ENCODE measurements at places on chromosomes 7 and 10. TPM values are rescaled to one million over a fixed set of nuclear protein-coding genes. Genes with fewer than 3 reads are reported as not detected.
A peak's percentile ranks its signal among the peaks of the same experiment; 100 is the strongest.

GIMAP8 gene
- 6.9 TPM for total RNA-seq

DNA sequence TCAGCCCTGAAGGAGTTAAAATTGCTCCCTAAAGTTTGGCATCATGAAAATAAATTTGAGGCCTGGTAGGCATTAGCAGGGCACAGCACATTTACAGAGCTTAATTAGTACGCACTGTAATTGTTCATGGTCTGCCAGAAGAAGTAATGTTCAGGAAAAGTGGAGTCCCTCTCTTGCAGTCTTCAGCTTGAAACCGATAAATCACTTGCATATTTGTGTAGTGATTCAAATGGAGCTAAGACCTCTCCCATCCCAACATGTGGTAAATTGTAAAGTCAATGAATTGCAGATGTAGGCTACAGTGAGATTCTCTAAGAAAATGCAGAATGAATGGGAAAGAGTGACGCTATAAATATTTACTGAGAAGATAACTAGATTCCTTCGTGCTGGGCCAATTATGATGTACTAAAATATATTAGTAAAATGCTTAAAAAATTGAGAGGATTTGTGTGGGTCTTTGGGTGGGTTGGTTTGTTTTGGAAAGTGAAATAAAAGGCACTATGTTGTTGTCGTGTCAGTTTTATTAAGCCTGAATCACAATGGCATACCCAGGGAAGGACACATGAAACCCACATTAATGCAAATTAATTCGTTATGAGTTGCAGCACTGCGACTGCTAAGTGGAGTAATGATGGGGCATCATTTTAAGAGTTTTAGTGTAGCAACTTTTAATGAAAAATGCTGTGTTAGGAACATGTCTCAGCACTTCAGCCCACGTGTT lies 8.4 kb downstream of the TCF7L2 start:
- peaks cover 34% of the 10 kb centered on the region for H3K4me1 ChIP-seq
- no peak overlapping the region for H3K4me3 ChIP-seq
- no peaks in the 10 kb centered on the region for H3K27me3 ChIP-seq
- no peaks in the 10 kb centered on the region for H3K36me3 ChIP-seq
- no peak overlapping the region for H3K27ac ChIP-seq

LOXL4 gene
- 5.5 TPM for total RNA-seq

GRCh38 chr10:75209921-75210281 lies 695 bp upstream of the VDAC2 start:
- no peaks in the 10 kb centered on the region for H3K27me3 ChIP-seq
- H3K36me3 ChIP-seq: no peaks in the 10 kb centered on the region
- peak overlapping the region; percentile 98 for H3K27ac ChIP-seq
- peaks cover 4% of the 10 kb centered on the region for H3K4me1 ChIP-seq
- DNase-seq: peak; percentile 74

DNA sequence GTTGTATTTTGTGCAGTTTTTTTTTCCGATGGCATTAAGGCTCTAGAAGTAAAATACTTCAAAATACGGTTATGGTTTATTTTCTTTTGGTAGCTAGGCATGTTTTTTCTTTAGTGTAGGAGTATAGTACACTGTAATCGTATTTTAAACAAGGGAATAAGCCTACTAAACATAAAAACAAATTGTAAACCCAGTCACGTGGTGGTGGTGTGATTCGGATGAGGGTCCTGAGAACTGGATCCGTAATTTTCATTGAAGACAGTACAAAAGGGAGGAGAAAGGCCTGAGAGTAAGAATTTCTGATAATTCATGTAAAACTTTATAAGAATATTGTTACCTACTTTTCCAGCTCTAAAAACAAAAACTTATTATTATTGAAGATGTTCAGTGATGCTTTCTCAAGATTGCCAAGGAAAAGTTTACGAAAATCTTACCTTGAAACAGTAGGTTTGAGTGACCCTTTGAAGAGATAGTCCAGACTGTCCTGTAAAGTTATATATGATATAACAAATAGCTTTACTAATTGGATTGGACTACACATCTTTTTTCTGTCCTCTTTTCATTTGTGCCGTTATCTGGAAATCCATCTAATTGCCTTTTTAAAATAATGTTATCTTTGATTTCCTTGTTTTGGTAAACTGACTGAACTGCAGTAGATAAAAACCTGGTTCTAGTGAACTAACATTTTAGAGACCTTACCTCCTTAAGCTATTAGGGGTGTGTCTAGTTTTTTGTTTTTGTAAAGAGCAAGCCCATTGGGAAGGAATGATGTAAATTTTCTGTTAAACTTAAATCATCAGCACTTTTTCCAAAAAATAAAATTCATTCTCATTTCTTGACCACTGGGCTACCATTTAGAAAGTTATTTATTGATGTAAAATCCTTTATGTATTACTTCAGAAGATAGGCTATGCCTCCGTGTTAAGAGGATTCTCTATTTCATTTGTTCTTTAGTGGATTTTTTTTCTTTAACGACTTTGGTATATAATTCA lies 1.0 kb upstream of the PBLD start:
- DNase-seq: no peak
- H3K36me3 ChIP-seq: no peaks in the 10 kb centered on the region
- peak overlapping the region; percentile 94 for H3K27ac ChIP-seq
- peak overlapping the region; percentile 88 for H3K4me3 ChIP-seq

All from ovary (tissue), 10 donors.